ENCODE measurements at places on chromosomes 11 and 22.

- no peak for DNase-seq
Measured at GRCh38 chr22:20019661-20020532, 1.0 kb upstream of the TANGO2 start.

DNA sequence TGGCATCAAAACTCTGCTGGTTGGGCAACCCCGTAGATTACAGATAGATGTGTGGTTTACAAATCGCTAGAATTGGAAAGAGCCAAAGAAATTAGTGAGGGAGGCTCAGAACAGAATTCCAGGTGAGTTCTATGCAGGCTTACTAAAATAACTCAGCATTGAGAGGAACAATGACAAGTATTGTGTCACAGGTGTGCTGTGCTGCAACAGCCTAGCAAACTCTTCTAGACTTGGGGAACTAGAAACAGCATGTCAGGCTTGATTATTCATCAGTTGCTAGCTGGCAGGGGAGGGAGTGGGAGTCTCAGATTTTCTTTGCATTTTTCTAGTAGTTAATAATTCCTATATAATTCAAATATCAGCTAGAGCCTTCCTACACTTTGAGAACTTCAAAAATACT lies 26.3 kb upstream of the RASD2 start:
- DNase-seq = no peak

DNA sequence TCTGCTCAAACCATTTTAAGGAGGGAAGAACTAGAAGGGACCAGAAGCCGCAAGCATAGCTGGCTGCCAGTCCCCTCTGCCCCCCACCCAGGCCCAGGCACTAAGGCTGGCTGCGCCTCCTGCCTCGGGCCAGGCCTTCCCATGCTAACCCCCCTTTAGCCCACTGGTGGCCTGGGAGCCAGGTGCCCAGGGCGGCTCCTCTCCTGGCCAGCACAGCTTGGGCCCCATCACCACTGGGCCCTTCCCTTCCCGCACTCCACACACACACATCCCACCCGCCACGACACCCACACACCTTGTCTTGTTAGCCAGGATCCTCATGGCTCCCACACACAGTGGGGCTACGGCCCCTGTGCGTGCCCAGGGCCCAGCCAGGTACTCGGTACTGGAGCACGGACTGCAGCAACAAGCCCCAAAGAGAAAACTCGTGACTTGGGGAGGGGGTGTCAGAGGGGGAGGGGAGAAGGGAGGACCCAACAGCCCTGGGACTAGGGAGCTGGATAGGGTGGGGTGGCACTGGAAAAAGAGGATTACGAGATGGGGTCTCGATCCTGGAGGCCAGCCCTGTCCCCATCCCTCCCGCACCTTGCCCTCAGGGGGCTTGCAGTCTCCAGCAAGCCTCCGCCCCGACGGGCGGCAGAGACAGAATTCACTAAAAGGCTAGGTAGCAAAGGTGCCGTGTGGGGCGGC lies 16.0 kb downstream of the BCL9L start:
- DNase-seq = no peak

GRCh38 chr11:79845002-79845709 lies 404.3 kb upstream of the TENM4 start:
- DNase-seq = no peak

GRCh38 chr11:26131406-26131805 lies 200.5 kb upstream of the ANO3 start:
- no peak for DNase-seq

DNA sequence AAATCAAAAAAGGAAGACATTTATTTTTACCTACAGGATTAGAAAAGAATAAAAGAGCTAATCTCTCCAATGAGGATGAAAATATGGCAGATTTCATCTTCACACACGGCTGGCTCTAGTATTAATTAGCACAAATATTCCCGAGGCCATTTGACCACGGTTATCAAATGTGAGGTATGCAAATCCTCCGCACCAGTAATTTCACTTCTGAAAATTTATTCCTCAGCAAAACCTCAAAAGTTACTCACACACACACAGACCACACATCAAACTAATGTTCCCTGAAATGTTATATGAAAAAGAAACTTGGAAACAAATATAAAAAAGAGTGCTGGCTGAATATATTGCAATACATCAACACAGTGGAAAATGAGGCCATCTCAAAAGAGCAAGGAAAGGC lies 32.8 kb downstream of the CELSR1 start:
- DNase-seq = no peak

DNA sequence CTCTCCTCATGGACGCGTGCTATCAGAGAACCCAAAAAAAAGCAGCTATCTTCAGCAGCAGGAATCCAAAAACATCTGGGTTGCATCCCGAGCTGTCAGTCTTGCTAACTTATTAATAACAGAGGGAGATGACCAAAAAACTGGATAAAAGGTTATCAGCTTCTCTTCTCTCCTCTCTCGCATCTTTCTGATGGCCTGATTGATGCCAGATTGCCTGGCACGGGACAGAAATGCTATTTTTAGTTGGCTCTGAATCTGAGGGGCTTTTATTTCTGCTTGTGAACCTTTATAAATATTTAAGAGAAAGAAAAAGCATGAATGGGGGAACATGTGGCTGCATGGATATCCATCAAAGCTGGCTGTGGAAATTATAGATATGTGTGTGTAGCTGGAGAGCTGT lies 230.3 kb downstream of the ETS1 start:
- no peak for DNase-seq

GRCh38 chr11:124147951-124148350 lies 32.7 kb downstream of the VWA5A start:
- DNase-seq = no peak

DNA sequence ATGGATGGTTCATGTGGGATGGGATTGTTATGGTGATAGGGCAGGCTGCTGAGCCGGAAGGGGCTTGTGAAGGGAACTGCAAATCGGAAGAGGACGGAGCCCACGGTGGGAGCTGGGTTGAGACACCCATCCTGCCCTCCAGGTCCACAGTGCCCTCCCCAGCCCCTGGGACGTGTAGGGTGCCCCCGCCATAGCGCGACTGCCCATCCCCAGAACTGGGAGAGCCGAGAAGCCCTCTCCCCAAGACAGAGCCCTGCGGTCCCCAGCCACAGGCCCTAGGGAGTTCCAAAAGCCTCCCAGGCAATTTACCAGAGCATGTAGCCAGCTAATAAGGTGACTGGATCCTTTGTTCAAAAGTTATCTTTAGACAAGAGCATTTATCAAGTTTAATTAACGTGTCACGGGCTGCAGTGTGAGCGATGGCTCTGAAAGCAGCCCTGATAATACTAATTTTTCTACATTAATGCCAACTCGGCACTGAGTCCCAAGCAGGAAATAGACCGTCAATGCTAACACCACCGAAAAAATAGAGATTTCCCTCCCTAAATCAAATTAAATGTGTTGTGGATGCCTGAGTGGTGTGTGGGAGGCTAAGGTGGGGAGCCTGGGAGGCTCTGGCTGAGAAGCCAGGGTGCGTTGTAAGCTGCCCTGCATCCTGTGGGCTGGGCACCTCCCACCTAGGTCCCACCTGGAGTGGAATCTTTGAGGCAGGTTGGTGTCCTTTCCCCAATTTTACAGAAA lies 76.8 kb upstream of the RTL6 start:
- no peak for DNase-seq

DNA sequence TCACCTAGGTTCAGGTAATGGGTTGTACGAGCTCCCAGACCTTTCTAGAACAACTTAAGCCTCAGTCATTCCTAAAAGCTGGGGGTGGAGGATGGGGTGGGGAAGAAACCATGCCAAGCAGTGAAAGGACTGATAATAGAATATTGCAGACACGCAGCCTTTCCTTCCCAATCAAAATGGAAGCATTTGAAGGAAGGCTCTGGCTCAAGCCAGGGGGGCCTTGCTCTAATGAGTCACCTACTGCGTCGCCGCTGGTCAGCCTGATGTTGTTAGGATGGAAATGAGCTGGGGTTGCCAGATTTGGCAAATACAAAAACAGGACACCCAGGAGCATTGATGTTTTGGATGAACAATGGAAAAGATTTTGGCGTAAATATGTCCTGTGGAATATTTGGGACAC lies 6.2 kb downstream of the SYT12 start:
- no peak for DNase-seq

DNA sequence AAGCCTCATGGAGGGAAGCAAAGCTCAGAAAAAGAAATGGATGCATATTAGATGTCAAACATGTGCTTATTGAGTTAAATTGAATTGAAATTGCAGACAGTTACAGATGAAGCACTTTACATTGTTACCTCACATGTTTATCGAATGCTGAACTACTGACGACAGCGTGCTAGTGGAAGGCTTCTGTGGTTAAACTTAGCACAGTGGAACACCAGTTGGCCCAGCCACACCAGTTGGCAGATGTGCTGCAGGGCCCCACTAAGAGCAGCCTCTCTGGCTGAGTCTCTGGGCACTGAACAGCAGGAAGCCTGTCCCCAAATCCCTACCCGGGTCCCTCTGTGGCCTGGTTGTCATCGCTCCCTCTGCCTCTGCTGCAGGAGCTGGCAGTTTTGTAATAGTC lies 242.1 kb downstream of the NTM start:
- DNase-seq = no peak

- DNase-seq = no peak
Measured at GRCh38 chr11:70663815-70664214, 265.5 kb downstream of the CTTN start.

- no peak for DNase-seq
Measured at GRCh38 chr11:128582496-128583366, 4.6 kb downstream of the ETS1 start.

DNA sequence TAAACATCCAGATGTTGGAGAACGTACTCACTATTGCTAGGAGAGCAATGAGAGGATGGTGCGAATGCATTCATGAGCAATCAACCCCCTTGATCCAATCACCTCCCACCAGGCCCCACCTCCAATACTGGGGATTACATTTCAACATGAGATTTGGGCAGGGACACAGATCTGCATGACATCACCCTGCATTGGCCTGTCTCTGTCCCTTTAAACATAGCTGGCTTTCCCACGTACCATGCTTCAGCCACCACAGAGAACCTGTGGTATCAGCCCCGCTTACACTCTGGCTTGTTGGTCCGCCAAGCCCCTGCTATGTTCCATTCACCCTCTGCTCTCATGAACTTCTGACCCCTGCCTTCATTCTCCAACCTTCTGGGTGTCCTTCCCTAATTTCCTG lies 157.5 kb upstream of the E2F8 start:
- no peak for DNase-seq

GRCh38 chr11:116187026-116187425 lies 585.8 kb downstream of the BUD13 start:
- DNase-seq = no peak

GRCh38 chr11:114678125-114679036 lies at the start of gene NXPE2:
Gene NXPE2, plus strand, starts transcription at chr11:114678527. Its CDS starts 49 bp downstream, at chr11:114678576.
- DNase-seq = no peak

DNA sequence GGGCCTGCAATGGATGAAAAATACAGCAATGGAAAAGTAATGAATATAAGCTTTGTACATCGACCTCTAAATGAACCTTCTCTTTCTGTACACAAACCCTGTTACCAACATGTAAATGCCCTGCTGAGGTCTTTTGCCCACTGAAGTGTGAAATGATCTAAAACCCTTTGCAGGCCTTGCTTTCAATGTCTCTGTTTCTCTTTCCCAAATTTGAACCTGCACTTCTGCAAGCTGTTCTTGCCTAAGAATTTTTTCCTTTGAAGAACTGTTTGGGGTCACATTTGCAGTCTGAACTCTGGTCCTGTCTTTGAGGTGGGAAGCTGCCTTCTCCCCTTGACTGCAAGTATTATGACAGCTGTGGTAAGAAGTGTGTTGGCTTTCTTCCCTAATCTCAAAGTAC lies 1237.1 kb downstream of the FAM181B start:
- DNase-seq = no peak

DNA sequence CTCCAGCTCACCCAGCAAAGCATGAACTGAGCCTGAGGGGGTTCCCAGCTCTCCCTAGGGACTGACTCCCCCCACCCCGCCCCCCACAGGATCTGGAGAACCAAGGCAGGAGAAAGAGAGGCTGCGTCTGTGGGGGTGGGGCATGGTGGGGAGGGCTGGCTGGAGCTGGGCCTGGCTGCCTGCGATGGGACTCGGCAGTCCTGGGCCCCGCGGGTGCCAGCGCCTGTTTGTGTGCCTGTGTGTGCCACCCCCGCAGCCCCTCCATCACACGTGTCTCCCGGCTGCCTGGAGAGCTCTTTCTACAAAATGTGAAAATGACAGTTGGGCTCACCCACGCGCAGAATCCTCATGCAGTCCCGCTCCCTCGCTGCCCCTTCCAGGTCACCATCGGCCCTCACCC lies 46.8 kb downstream of the CACNA1I start:
- DNase-seq = no peak

- no peak for DNase-seq
Measured at GRCh38 chr22:40030026-40030757, 35.4 kb downstream of the FAM83F start.

DNA sequence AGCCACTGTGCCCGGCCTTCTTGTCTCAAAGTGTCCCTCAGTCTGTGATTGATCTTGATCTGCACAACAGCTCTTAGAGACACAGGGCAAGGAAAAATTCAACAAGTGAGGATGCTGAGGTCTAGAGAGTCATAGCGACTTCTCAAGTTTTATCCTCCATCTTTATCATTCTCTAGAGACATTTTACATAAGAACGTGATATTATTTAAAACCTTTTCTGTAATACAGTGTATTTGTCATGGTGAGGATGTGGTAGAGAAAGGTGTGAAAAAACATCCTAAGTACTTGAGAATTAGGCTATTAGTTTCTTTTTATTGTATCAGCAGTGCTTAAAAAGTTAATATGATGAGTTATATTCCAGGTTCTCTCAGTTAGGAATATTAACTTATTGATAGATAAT lies 50.2 kb downstream of the EMSY start:
- no peak for DNase-seq

DNA sequence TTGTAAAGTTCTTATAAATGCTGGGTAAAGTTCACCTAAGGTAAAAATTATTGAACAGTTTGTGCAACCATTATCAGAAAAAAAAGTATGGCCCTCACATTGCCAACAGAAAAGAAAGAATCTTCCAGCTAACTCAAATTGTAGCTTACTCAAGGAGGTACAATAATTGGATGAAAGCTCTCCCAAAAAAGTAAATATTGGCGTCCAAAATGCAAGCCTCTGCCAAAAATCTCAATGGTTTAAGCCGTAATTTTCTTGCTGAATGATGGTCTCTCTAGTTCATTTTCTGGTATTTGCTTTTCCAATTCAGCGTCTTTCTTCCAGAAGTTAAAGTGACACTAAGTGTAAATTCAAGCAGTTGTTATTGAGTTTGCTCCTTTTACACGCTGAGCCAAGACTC lies 727.3 kb downstream of the LRRC4C start:
- no peak for DNase-seq

DNA sequence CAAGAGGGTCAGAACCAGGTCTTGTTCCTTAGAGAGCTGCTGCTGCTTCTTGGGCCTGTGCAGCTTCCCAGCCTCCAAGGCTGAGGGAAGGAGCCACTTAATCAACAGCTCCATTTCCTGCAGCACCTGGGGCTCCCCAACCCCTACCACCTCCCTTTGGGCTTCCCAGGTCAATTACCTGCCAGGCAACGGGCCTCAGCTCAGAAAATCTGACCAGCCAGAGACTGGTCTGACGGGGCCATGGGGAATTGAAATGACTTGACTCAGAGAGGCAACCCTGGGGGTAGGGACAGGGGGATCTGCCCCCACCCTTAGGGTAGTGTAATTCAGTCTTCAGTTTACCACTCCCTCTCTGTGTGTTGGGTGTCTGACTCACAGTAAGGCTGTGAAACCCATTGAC lies 4.7 kb upstream of the MAJIN start:
- no peak for DNase-seq
